ENCODE measurements at places on chromosomes 5 and 9.
A peak's percentile ranks its signal among the peaks of the same experiment; 100 is the strongest.

- H3K27ac ChIP-seq, result no peak overlapping the region
- no peaks in the 10 kb centered on the region for H3K27me3 ChIP-seq
- H3K4me3 ChIP-seq, result no peak overlapping the region
- DNase-seq, result no peak
Observed at GRCh38 chr9:101999441-101999840, 261.0 kb upstream of the GRIN3A start.

DNA sequence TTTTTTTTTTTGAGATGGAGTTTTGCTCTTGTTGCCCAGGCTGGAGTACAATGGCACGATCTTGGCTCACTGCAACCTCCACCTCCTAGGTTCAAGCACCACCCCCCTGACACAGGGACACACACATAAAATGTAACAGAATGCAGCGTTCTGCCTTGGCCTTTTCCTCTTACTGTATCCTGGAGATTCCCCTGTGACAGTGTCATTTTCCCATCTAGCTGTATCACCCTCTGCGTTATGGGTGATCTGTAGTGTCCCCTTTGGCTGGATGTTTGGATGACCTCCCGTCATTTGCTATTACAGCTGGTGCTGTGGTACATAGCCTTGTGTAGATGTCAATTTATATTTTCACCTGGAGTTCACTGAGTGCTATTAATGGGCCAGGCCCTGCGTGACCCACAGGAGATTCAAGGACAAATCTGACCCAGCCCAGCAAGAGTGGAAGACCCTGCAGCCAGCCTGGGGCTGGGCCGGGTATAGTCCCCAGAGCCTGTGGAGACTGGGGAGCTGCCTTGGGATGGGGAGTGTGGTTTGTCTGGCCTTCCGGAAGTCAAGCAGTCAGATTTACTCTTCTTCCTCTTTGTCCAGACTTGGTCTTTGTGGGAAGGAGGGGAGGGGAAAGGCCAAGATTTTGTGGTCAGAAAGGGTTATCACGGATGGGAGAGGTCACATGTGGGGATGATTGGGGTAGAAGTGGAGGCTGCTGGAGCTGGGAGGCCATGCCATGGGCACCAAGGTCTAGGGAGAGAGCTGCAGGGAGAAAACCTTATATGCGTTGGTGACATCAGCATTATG lies 43.6 kb downstream of the ERGIC1 start:
- no peak for DNase-seq
- no peak overlapping the region for H3K4me3 ChIP-seq

DNA sequence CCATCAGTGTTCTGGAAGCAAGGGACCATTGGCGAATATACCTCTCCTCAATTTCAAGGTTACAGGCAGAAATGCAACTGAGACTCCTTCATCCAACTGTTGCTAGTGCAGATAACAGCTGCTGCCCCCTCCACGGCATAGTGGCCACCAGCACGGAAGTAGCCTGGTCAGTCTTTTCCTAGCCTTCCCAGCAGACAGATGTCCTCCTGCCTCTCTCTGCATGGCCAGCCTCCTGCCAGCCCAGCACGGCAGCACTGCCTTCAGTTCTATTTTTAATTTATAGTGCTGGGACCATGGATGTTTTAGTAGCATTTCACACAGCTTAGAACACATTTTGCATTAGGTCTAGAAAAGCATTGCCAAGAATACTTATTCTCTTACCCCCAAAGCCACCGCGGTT lies 188.6 kb downstream of the CFAP90 start:
- H3K27ac ChIP-seq, result no peak overlapping the region
- no peaks in the 10 kb centered on the region for H3K27me3 ChIP-seq
- H3K4me3 ChIP-seq, result no peak overlapping the region
- H3K36me3 ChIP-seq, result no peaks in the 10 kb centered on the region
- no peak for DNase-seq

GRCh38 chr5:96340357-96340756 lies 92.7 kb downstream of the PCSK1 start:
- DNase-seq, result no peak
- H3K4me3 ChIP-seq, result no peak overlapping the region
- no peak overlapping the region for H3K27ac ChIP-seq
- H3K27me3 ChIP-seq, result no peaks in the 10 kb centered on the region
- H3K4me1 ChIP-seq, result peaks cover 13% of the 10 kb centered on the region

DNA sequence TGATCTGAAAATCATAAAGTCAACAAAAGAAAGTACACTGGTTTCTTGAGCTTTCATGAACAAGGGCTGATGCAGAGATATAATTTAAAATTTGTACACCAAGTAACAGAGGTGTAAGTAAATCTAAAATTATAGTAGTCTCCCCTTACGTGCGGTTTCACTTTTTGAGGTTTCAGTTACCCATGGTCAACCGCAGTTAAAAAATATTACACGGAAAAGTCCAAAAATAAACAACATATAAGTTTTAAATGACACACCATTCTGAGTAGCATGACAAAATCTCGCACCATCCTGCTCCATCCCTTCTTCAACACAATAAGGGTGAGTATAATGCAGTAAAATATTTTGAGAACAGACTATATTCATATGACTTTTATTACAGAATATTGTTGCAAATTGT lies 54.4 kb downstream of the AUH start:
- no peak overlapping the region for H3K27ac ChIP-seq
- no peak for DNase-seq
- no peak overlapping the region for H3K4me3 ChIP-seq
- H3K27me3 ChIP-seq, result no peaks in the 10 kb centered on the region
- H3K36me3 ChIP-seq, result no peaks in the 10 kb centered on the region
- H3K4me1 ChIP-seq, result no peaks in the 10 kb centered on the region

DNA sequence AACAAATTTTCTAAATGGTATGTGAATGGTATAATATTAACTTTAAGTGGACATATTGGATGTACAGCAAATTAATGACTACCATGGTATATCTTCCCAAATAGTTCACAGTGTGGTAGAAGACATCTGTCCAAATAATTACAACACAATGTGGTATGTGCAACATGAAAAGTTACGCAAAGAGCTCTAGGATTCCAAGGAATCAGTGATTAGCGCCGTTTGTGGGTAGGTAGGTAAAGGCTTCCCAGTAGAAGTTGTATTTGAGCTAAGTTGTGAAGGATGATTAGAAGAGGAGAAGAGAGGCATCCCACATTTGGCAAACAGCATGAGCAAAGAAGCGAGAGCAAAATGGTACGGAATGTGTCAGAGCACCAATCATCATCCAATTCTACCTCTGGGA lies 14.3 kb upstream of the KLF9 start:
- H3K27ac ChIP-seq, result no peak overlapping the region
- no peaks in the 10 kb centered on the region for H3K4me1 ChIP-seq
- H3K27me3 ChIP-seq, result no peaks in the 10 kb centered on the region
- no peaks in the 10 kb centered on the region for H3K36me3 ChIP-seq
- no peak overlapping the region for H3K4me3 ChIP-seq

GRCh38 chr5:172903790-172904189 lies 55.4 kb upstream of the RPL26L1 start:
- no peak for DNase-seq
- H3K4me1 ChIP-seq, result peaks cover 8% of the 10 kb centered on the region
- no peak overlapping the region for H3K27ac ChIP-seq
- no peaks in the 10 kb centered on the region for H3K36me3 ChIP-seq
- H3K4me3 ChIP-seq, result no peak overlapping the region

GRCh38 chr9:127122176-127123063 lies at the start of gene ANGPTL2:
ANGPTL2 (minus strand) TSS chr9:127122635; CDS start chr9:127108731, 13,904 bp downstream.
- H3K4me3 ChIP-seq, result peak within 1 kb of the TSS; percentile 60
- H3K36me3 ChIP-seq, result no peaks in the 10 kb centered on the region
- DNase-seq, result peak; percentile 92
- H3K27ac ChIP-seq, result peak within 1 kb of the TSS; percentile 55
- no peaks in the 10 kb centered on the region for H3K27me3 ChIP-seq
- H3K4me1 ChIP-seq, result peaks cover 22% of the 10 kb centered on the region

DNA sequence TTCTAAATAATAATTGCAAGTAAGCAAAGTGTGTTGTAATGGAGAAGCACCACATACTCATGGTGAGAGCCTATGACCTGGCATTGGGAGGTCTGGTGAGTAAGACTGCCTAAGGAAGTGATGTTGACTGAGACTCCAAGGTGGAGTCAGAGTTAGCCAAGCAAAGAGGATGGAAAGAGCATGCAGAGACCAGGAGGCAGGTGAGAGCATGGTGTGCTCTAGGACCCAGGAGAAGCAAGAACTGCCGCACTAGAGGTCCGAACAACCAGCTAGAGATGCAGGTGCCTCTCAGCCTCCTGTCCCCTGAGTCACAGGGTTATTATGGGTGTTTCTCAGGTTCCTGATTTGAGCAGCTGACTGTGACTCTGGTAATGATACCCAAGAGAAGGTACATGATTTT lies 27.3 kb downstream of the ANP32B start:
- peaks cover 61% of the 10 kb centered on the region for H3K36me3 ChIP-seq
- no peaks in the 10 kb centered on the region for H3K4me1 ChIP-seq
- peak; percentile 56 for DNase-seq
- no peaks in the 10 kb centered on the region for H3K27me3 ChIP-seq
- H3K4me3 ChIP-seq, result no peak overlapping the region

- no peak overlapping the region for H3K27ac ChIP-seq
- no peaks in the 10 kb centered on the region for H3K36me3 ChIP-seq
- H3K27me3 ChIP-seq, result no peaks in the 10 kb centered on the region
- no peak overlapping the region for H3K4me3 ChIP-seq
- DNase-seq, result no peak
Observed at GRCh38 chr5:90446961-90447360, 27.6 kb downstream of the MBLAC2 start.

DNA sequence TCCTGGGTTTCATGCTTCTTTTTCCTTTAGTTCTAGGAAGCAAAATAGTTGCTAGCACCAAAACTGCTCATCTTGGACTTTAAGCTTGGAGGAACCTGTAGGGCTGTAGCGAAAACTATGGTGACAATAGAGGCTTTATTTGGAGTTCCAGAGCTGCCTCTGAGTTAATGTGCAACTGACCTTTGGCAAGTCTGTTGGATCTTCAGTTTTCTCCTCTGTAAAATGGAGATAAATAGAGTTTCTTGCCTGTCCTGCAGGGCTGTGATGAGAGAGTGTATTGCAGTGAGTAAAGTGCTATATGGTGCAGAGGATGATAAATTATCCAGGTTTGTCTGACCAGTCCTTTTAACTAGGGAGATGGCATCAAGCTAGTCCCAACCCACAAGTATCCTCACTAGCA lies 417.0 kb downstream of the MAN2A1 start:
- no peak for DNase-seq
- H3K36me3 ChIP-seq, result no peaks in the 10 kb centered on the region
- H3K27ac ChIP-seq, result no peak overlapping the region

DNA sequence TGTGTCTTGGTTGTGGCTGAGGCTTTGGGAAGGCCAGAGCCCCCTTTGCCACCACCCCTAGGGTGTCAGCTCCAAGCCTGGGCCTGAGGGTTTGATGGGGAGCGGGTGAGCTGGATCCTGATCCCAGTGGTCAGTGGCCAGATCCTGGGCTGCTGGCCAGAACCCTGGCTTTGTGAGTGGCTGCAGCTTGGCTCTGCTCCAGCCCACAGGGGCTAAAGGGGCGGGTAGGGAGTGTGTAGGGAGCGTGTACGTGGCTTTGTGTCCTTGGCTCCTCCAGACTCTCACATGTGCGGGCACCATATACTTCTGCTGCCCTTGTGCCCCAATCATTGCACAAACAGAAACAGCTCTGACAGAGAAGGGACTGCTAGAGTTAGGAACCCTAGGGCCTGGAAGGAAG lies 1.2 kb upstream of the IL11RA start:
- H3K27me3 ChIP-seq, result no peaks in the 10 kb centered on the region
- peaks cover 30% of the 10 kb centered on the region for H3K4me1 ChIP-seq
- H3K4me3 ChIP-seq, result no peak overlapping the region
- H3K27ac ChIP-seq, result no peak overlapping the region
- DNase-seq, result no peak

GRCh38 chr9:87708986-87709728 lies 16.8 kb upstream of the CTSL start:
- no peak for DNase-seq
- H3K27ac ChIP-seq, result no peak overlapping the region
- peaks cover 18% of the 10 kb centered on the region for H3K36me3 ChIP-seq
- H3K27me3 ChIP-seq, result no peaks in the 10 kb centered on the region
- no peak overlapping the region for H3K4me3 ChIP-seq
- no peaks in the 10 kb centered on the region for H3K4me1 ChIP-seq

DNA sequence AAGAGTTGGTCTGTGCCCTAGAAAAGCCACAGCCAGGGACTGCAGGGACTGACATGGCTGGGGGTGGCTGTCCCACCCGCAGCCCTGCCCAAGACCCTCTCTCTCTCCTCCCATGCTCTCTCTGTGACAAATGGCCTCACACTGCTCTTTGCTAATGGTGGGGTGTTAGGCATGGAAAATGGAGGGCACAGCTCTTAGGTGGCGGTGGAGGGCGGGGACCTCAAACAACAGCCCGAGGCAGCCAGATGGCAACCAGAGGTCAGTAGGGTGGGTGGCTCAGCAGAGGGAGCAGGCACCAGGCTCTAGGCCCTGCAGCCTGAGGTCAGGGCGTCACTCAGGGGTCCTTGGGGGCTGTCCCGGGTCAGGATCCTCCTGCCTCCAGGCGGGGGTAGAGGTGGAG lies 73.9 kb upstream of the DAB2IP start:
- no peaks in the 10 kb centered on the region for H3K36me3 ChIP-seq
- no peak overlapping the region for H3K27ac ChIP-seq
- DNase-seq, result no peak
- peaks cover 5% of the 10 kb centered on the region for H3K4me1 ChIP-seq

- H3K36me3 ChIP-seq, result no peaks in the 10 kb centered on the region
- no peaks in the 10 kb centered on the region for H3K4me1 ChIP-seq
- no peak overlapping the region for H3K27ac ChIP-seq
Observed at GRCh38 chr5:60195551-60195950, 302.0 kb upstream of the PDE4D start.

GRCh38 chr9:124757616-124758015 lies 13.5 kb downstream of the NR6A1 start:
- peaks cover 69% of the 10 kb centered on the region for H3K4me1 ChIP-seq
- H3K27me3 ChIP-seq, result no peaks in the 10 kb centered on the region
- no peaks in the 10 kb centered on the region for H3K36me3 ChIP-seq
- peak; percentile 73 for DNase-seq
- H3K4me3 ChIP-seq, result peak overlapping the region; percentile 46

DNA sequence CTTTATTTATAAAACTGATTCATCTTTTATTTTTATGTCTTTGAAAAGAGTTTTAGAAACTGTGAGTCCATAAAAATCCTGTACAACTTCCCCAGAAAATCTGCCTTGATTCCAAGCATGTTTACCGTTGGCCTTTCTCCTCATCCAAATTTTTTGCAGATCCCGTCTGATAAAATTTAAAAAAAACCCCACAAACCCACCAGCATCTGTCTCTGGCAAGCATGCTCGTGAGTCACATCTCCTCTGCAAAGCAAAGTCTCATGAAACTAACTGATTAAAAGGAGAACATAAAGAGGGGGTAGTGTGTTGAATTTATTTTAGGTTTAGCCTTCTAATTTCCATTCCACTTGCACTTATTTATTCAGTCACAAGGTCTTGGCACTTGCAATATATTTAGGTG lies 109.4 kb downstream of the MAT2B start:
- no peak overlapping the region for H3K27ac ChIP-seq
- no peaks in the 10 kb centered on the region for H3K36me3 ChIP-seq
- no peak for DNase-seq

- no peak overlapping the region for H3K4me3 ChIP-seq
- H3K4me1 ChIP-seq, result no peaks in the 10 kb centered on the region
- no peaks in the 10 kb centered on the region for H3K27me3 ChIP-seq
- DNase-seq, result peak; percentile 36
- H3K27ac ChIP-seq, result no peak overlapping the region
Observed at GRCh38 chr9:98903961-98904411, 39.7 kb upstream of the COL15A1 start.

All from GM23338 (cell line).